Occipital lobe (tissue), 3 donors: ENCODE measurements at places on chromosomes 1 and 21. TPM values are rescaled to one million over a fixed set of nuclear protein-coding genes. Genes with fewer than 3 reads are reported as not detected.

DNA sequence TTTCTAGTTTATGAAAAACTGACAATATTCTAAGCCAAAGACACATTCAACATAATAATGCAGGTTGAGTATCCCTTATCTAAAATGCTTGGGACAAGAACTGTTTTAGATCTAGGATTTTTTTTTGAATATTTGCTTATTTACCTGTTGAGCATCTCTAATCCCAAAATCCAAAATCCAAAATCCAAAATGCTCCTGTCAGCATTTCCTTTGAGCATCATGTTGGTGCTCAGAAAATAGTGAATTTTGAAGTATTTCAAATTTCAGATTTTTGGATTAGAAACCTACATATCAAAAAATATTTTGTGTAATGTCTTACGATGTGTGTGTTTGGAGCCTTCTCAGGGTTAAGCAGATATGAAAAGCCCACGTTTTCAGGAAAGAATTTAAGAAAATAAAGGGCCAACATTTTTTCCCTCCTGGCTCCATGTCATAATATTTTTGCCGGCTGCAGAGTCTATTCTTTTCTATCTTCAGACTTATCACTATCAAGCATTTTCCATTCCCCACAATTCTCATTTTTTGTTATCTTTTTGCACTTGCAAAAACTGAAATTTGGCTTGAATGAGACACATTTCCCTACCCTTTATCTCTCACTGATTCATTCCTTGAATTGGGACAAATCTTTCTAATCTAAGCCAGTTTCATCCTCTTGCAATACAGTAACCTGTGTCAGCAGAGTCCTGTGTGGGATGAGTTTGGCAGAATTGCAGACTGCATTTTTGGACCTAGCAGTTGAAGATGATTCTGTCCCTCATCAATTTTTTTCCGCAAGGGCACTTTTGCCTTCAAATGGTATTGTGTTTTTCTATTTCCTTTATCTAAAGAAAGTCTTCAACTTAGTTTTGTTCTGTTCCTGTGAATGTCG, 233.9 kb downstream of the DISC1 start:
- no peak for DNase-seq

- DNase-seq, result no peak
These were observed 302.6 kb upstream of the PTBP2 start for GRCh38 chr1:96418969-96419368.

DNA sequence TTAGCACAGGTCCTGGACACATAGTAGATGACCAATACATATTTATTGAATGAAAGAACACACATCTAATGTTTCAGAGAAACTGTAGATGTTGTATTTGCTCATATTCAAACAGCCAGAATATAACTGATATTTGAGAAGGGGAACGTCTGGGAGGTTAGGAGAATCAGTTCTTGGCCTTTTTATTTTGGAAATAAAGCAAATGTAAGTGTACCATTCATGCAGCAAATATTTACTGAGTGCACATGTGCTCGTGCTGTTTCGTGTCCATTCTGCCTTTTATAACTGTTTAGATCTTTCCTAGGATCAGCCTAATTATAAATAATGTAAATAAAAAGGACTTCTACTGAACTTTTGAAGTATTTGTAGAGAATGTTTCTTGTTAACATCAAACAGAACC, 103.8 kb downstream of the GREM2 start:
- DNase-seq, result no peak

- DNase-seq, result no peak
These were observed 29.0 kb downstream of the THAP3 start for GRCh38 chr1:6653436-6654290.

Gene URB1
- 13.1 TPM for total RNA-seq
